ENCODE measurements at places on chromosomes 1 and 21. TPM values are rescaled to one million over a fixed set of nuclear protein-coding genes. Genes with fewer than 3 reads are reported as not detected.
A peak's percentile ranks its signal among the peaks of the same experiment; 100 is the strongest.

Gene ADORA1
- polyA plus RNA-seq, result 2.0 TPM

Gene SLAMF9
- not detected for polyA plus RNA-seq

Gene MRPL37
- polyA plus RNA-seq, result 91.6 TPM

Gene TFF1
- polyA plus RNA-seq, result 140 TPM

Gene GBP4
- polyA plus RNA-seq, result 0.66 TPM

Gene MFSD2A
- polyA plus RNA-seq, result 5.6 TPM

- DNase-seq, result no peak
These were observed 138.1 kb upstream of the KIF26B start for GRCh38 chr1:245016700-245017099.

DNA sequence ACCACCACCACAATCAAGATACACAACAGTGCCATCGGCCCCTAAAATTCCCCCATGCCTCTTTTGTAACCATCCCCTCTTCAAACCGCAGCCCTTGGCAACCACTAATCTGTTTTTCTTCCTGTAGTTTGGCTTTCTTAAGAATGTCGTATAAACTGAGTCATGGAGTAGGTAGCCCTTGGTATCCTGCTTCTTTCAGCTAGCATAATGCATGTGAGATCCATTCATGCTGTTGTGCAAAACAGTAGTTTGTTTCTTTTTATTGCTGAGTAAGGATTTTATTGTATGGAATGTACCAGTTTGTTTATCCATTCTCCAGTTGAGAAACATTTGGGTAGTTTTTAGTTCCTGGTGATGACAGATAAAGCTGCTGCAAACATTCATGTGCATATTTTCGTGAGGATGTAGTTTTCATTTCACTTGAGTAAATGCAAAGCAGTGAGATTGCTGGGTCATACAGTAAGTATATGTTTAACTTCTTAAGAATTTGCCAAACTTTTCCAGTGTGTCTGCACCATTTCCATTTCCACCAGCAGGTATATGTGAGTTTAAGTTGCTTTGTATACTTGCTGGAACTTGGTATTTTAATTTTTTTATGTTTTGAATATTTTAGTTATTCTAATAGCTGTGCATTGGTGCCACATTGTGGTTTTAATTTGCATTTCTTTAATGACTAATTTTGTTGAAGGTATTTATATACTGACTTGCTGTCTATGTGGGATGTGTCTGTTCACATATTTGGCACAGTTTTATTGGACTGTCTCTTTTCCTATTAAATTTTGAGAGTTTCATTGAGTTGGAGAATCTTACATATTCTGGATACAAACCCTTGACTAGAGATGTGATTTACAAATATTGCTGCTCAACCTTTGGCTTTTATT is 148.4 kb upstream of the MAP1LC3C start:
- DNase-seq, result peak; percentile 17

GRCh38 chr1:30405631-30406212 is 317.7 kb downstream of the MATN1 start:
- DNase-seq, result no peak

DNA sequence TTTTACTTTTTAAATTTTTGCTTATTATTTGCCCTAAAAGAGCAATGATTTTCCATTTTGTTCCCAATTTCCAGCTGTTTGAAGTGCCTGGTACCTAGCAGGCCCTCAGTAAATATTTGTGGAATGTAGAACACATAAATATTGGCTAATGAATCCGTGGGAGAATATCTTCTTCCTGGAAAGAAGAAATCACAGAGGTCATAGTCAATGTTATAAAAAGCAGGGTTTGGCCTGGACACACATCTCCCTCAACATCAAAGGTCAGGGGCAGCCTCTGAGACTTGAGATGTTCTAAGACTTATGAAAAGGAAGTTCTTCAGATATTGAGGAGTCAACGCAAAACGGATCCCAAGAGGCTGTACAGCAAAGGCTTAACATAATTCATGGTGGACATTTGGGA is 358.1 kb downstream of the HHAT start:
- DNase-seq, result no peak

- peak; percentile 66 for DNase-seq
These were observed 158.3 kb downstream of the TOMM20 start for GRCh38 chr1:234970401-234970730.

DNA sequence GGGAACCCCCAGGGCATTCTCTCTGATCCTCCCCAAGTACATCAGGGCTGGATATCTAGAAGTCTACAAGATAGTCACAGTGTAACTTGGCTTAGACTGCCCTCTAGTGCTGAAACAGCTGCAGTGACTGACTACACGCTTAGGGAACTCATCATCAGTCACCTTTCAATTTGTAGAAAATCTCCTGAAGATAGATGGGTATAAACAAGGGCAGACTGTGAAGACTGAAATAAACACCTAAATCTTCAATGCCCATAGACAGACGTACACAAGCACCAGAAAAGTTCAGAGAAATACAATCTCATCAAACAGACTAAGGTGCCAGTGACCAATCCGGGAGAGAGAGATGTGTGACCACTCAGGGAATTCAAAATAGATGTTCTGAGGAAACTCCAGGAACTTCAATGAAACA is 46.6 kb downstream of the PACC1 start:
- DNase-seq, result peak; percentile 83

DNA sequence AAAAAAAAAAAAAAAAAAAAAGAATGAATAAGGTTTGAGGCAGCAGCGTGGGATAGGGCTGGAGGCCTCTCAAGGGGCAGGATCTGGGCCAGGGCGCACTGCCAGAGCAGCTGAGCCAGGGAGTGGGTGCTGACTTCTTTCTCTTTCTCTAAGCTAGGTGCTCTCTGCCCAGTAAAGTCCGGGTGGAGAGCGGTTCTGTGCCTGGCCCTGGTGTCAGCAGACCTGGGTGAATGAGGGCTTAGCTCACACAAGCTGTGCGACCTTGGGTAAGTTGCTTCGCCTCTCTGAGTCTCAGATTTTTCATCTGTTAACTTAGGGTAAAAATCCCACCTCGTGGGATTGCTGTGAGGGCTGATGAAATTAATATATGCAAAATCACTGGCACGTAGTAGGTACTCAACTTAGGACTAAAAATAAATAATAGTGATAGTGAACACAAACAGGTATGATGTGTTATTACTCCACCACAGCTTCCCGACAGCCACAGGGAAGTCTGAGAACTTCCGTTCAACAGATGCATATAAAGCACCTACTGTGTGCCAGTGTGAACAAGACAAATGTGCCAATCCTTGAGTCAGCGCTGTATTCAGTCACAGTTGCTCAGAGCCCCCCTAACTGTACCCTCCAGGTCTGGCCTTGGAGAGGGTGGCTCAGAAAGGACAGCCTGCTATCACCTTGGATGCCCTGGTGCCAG is 2.0 kb upstream of the FAM131C start:
- DNase-seq, result peak; percentile 58

DNA sequence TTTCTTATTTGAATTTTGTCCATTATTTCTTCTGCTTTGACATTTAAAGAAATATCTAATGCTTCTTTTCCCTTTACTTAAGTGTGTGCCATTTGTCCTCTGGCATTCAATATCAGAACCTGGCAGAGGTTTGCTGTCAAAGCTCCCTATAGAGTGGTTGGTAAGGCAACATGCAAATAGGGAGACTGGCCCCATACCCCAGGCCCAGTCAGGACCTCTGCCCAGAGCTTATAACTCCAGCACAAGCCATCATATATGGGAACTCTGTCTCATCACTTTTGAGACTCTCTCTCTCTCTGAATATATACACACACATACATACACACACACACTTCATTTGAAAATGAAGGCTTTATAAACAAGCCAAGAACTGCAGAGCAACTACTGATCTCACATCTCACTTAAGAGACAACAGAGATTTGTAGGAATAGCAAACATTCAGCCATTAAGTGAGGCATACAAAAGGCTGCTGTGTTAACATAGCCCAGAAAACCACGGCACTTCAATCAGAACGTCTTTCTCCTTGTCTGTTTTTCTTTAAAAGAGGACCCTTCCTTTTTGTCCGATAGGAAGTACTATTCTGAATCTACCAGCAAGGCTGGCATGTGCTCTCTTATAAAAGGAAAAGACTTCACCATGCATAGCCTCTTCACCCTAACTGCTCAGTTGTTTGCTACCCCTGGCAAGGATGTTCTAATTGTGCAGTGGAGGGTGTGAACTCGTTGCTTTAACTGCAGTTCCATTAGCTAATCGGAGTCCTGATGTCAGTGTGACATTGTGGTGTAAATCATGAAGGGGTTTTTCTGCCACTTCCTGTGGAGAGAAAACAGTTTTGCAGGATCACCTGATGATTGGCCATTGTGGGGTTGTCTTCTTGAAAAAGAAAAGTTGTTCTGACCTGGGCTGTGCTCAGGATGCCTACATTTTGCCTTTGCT is 101.7 kb downstream of the NR5A2 start:
- DNase-seq, result no peak

DNA sequence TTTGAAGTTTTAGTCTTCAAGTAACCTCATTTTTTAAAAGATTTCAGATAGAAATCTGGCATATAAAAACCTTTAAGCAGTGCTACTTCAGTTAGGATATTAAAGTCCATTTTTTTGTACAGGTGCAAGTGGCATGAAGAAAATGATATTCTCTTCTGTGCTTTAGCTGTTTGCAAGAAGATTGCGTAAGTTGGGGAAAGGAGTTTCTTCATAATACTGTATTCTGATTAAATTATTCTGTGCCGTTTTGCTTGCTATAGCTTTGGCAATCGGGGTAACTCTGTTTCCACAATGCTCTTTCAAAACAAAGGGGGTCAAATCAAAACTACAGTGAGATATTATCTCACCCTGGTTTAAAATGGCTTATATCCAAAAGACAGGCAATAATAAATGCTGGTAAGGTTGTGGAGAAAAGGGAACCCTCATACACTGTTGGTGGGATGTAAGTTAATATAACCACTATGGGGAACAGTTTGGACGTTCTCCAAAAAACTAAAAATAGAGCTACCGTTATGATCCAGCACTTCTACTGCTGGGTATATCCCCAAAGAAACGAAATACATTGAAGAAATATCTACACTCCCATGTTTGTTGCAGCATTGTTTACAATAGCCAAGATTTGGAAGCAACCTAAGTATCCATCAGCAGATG is 27.1 kb downstream of the MAEL start:
- DNase-seq, result no peak

GRCh38 chr1:18480315-18481189 is at the start of gene KLHDC7A:
Gene KLHDC7A (plus strand): TSS chr1:18480930. CDS start chr1:18480982, 52 bp downstream.
- DNase-seq, result peak; percentile 84

- no peak for DNase-seq
These were observed 28.0 kb upstream of the PRKAA2 start for GRCh38 chr1:56617141-56617540.

- DNase-seq, result no peak
These were observed 100.5 kb downstream of the NPHP4 start for GRCh38 chr1:5891736-5892135.

DNA sequence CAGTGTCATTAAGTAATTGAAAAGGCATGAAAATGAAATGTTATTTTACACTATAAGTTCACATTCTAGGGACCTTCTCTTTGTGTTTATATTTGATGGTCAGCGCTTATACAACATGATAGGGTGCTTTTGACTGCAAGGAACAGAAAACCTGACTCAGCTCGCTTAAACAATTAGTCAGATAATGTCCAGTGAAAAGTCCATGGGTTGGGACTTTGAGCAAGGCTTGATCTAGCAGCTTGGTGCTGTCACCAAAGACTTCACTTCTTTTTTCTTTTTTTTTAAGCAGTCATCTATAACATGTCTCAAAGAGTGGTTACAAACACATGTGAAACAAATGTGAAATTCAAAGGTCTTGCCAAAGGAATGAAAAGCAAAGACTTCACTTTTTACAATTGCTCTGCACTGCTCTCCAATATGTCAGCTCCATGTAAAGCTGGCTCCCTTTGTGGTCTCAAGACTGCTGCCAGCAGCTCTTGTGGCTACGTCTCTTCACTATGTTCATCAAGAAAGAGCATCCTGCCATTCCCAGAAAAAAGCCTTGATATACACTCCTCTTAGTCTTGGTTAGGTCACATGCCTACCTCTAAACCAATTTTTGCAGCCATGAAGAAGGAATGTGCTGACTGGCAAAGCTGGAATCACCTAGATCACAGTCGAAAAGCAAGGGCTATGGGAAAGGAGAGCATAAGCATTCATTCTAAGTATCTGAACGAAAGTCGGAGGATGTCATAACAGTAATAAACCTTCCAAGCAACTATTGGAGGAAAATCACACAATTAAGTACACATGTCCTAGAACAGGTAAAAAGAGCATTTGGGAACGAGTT is 15.2 kb downstream of the F3 start:
- no peak for DNase-seq

DNA sequence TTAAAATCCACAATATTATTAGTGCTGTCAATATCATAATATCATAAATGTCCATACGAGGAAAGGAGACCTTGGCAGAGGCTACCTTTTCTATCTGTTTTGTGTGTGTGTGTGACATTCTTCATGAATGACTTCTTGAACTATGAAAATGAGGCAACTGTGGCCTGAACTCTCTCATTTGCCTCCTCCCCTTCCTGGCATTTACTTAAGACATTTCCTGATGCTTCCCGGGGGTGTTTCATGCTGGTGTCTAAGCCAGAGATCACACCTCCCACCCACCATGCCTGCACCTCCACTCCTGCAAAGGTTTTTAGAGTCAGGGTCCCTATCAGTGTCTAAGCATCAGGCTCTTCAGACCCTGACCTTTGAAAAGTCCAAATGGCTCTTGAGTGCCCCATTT is 420.9 kb downstream of the KIF26B start:
- no peak for DNase-seq

- DNase-seq, result no peak
These were observed 30.2 kb upstream of the LRRC8D start for GRCh38 chr1:89790592-89790991.

DNA sequence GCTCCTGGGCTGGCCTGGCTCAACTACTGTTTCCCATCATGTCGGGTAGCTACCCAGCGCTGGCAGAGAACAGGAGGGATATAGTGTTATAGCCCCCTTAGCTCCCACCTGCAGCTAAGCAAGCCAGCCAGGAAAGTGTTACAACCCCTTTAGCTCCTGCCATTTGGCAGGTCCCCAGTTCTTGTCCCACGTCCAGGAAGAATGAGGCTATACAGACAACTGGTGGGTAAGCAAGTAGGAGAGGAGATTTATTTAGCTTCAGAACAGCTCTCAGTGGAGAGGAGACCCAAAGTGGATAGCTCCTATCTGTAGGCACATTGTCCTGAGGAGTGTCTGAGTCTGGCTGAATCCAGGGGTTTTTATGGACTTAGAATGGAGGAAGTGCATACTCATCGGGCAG is 741.1 kb upstream of the B3GALT2 start:
- DNase-seq, result no peak

DNA sequence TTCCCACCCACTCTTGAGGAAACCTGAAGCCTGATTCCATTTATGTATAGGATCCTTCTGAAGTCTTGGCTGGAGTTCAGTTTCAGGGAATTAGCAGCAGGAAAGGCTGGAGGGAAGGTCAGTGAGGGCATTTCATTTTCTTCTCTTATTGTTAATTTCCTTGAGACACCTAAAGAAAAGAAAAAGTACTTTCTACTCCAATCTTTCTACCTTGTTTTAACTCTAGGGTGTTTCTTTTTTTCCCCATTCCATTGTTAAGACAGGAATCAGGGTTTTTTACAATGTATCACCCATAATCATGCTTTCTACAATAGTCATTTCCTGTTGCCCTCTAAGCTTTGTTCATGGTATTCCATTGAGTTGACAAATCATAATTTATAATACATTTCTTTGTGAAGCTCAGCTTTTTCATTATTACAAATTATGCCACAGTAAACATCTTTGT is 27.4 kb downstream of the SNRPE start:
- no peak for DNase-seq
